ENCODE measurements at places on chromosomes 6 and 20.
A peak's percentile ranks its signal among the peaks of the same experiment; 100 is the strongest.

DNA sequence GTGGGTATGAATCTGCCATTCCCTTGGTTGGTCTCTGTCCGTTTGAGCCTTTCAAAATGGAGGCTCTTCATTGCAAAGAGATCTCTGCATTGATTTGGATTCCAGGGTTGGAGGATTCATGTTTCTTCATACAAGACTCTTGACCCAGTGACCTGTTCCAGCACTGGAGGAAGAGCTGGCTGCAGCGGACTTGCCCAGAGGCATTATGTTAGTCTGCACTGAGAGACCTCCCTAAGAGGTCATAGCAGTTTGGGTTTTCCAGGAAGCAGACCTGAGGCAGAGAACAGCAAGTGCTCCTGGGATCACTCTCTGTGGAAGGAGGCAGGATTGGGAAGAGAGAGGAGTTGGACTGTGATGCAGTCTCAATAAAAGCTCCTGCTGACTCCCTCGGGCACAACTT is 57.7 kb upstream of the PTPRT start:
- no peak for DNase-seq

DNA sequence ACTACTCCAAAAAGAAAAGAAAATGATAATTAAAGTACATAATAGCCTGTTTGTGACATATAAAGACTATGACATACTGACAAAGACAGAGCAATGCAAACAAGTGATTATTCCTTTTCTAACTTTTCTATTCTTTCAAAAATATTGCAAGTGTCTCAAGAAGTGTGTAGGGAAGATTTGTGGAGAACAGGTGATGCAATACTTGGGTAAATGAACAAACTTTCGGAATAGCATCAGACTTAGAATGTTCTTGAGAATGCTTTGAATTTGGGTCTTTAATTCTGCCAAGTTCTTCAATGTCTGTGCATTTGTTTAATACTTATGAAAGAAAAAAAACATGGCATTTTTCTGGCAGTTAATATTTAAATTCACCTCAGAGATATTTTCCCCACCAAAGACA is 40.0 kb upstream of the TRDN start:
- DNase-seq, result no peak

- no peak for DNase-seq
These were observed 47.0 kb downstream of the GOPC start for GRCh38 chr6:117555262-117555849.

DNA sequence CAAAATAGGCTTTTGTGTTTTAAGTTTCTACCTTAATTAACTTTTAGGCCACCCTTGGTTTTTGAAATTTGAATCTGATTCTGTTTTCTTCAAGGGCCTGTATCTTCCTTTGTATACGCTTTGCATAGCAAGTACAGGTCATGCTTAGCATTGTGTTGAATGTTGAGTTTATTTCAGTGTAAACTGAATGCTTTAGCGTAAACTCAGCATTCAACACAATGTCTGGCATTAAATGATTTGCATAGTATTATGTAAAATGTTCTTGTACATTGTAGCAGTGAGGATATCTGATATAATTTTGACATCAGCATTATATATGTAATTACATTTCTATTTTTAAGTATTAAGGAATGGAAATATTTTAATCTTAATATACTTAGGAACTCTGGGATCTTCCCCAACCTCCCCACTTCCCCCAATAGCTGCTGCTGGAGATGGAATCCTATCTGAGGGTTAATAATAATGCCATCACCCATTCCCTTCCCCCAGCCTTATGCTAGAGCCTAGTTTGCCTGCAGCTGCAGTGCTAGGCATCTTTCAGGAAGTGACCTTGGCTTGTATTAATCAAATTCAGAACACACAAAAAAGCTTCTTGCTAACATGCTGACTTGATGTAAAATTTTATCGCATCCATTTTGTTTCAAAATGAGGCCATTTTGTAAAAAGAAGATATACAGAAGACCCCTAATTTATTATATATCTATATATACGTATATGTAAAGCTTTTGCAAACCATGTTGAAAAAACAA is 73.1 kb downstream of the NCOA3 start:
- DNase-seq, result no peak

- no peak for DNase-seq
These were observed 32.1 kb downstream of the PRSS16 start for GRCh38 chr6:27279513-27280063.

- no peak for DNase-seq
These were observed 10.1 kb downstream of the CSNK2A1 start for GRCh38 chr20:533526-533925.

GRCh38 chr20:58090161-58090560 is 138.3 kb downstream of the ANKRD60 start:
- DNase-seq, result no peak

GRCh38 chr6:96153775-96154174 is 138.0 kb downstream of the FUT9 start:
- no peak for DNase-seq

- no peak for DNase-seq
These were observed 80.9 kb downstream of the DLL1 start for GRCh38 chr6:170210026-170210390.

DNA sequence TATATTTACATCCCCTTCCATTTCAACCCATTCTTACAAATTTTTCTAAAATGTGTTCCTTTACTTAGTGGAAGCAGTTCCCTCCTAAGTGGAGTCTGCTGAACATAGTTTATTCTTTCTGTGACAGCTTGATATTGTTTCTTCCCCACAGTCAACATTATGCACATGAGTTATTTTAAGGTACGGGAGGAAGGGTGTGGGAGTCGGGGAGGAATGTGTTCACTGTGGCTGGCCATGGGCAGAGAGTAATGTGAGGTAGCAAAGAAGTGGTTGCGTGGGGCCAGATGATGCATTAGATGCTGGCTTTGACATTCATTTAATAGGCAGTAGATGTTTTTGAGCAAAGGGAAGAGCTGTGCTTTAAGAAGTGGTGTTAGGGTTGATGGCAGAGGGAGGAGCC is 98.5 kb downstream of the ARMC2 start:
- no peak for DNase-seq

DNA sequence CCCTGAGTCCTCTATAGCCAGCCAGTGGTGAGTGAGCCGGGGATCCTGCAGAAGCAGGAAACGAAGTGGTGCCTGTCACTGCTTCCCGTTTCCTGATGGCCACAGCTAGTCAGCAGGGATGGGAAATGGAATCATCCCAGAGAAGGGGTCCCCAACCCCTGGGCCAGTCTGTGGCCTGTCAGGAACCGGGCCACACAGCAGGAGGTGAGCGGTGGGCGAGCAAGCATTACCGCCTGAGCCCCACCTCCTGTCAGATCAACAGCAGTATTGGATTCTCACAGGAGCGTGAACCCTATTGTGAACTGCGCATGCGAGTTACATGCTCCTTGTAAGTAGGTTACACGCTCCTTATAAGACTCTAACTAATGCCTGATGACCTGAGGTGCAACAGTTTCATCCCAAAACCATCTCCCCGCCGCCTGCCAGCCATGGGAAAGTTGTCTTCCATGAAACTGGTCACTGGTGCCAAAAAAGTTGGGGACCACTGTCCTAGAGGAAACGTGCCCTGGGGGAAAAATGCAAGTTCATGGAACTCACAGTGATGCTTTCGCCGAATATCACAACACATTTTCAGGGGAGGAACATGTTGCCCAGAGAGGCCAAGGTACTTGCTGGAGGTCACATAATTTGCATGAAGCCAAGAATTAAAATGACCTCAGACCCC is 113.8 kb downstream of the JPH2 start:
- no peak for DNase-seq

DNA sequence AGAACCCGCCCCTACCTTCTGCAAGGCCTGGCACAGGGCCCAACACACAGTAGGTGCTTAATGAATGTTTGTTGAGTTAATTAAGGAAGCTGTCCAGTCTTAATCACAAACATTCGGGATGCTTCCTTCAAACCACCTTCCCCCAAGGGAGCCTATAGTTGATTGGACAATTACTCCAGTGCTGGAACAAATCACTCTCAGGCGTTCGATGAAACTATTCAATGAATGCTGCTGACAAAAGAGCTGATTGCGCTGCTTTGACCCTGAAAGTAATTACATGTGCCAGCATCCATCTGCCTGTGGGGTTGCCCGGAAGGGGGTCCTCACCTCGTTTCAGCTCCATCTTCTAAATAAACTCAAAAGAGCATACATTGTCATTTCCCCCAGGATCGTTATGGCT is 112.0 kb upstream of the SRSF6 start:
- DNase-seq, result no peak

DNA sequence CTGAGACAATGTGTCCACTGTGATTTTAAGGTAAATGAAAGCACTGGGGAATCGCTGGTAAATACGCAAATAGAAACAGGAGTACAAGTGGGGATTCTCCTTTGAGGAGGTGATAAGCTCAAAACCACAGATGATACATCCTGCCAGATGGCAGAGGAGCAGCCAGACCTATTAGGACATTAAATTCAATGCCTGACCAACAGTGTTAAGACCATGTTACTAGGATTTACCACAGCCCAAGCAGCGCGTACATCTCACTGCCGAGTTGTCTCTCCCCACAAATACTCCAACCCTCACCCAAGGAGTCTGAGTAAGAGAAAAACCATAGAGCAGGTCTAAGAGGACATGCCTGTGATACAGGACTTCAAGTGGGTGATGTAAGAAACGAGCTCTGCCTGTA is 68.9 kb upstream of the TULP1 start:
- no peak for DNase-seq

GRCh38 chr20:49482621-49483017 is at the start of gene KCNB1:
Gene KCNB1, minus strand, starts transcription at chr20:49482668. Its CDS starts 188 bp downstream, at chr20:49482480.
- peak; percentile 39 for DNase-seq

DNA sequence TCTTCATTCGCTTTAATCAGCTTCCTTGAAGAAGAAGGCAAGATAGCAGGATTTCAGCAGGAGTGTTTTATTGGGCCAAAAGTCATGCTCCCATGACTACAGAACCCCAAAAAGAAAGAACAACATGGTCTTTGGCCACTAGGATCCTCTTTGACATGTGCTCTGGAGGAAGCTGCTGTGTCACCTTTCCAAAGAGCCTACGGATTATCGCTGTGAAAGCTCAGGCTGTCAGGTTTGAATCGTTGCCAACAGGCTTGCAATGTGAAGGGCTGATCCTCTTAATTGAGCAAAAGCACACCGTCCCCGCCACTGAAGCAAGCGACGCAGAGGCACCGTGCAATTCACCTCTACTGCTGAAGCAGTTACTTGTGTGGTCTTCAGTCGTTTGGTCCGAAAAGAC is 29.0 kb downstream of the MYLIP start:
- DNase-seq, result no peak

GRCh38 chr6:169158691-169159090 is 95.0 kb downstream of the THBS2 start:
- DNase-seq, result no peak

DNA sequence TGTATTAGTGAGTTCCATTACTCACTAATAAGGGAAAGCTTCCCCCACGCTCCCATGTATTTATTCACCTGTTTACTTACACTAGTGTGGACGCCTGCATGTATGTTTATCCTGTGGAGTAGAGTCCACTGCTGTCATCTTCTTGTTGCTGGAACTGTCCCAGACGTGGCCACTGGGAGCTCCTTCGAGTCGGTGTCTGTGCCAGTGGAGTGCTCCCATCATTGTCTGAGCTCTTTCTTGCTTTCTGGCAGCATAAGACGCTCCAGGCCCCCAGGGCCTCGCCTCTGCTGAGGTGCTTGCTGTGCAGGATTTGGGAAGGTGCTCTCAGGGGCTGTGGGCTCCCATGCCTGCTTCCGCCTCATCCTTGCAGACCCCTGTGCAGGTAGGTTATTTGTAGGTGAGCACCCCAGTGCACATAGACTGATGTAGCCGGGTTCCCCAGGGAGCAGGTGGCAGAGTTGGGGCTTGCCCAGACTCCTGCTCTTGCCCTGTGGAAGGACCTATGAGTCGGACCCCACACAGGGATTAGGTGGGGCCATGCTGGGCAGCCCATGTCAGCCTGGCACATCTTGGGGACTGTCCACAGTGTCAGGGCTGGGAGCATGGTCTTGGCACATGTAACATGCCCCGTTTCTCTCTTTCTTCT is 16.6 kb downstream of the PHACTR3 start:
- DNase-seq, result no peak

GRCh38 chr6:144585217-144585814 is 300.2 kb downstream of the UTRN start:
- DNase-seq, result no peak

DNA sequence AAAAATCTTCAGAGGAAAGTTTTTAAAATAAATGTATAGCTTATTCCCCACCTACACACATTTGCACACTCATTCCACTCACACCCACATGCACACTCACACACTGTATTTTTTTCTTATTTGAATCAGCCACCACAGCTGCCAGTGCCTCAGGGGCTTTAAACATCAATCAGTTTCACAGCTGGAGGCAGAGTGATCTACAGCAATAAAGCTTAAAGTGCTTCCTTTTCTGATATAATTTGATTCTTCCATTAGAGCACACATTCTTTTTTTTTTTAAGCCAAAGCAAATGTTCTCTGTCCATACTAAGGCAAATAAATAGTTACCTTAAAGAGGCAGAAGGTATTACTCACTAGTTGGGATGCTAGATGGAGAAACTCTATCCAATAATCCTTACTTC is 498.8 kb upstream of the POU3F2 start:
- DNase-seq, result no peak

GRCh38 chr6:39310542-39310941 is 3.7 kb downstream of the KCNK17 start:
- DNase-seq, result no peak

GRCh38 chr6:146041282-146041681 is 12.4 kb downstream of the GRM1 start:
- DNase-seq, result no peak

GRCh38 chr6:105075210-105075609 is 104.6 kb downstream of the POPDC3 start:
- no peak for DNase-seq

- DNase-seq, result no peak
These were observed 17.0 kb downstream of the SERPINB9 start for GRCh38 chr6:2885967-2886735.

DNA sequence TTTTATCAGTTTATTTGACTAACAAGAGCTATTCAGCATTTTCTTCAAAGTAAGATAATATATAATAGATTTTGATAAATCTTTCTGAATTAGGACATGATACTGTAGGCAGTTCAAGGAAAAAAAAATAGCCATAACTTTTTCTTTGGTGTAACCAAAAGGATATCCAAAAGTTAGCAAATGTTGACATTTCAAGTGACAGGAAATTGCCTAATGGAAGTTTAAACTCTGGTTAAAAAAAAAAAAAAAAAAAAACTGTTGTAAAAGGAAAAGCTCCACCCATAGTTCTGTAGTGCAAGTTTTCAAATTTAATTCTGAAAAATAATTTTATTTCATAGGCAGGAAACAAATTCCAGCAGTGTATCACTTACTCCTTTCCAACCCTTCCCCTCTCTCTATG is 18.8 kb downstream of the HEBP2 start:
- no peak for DNase-seq

DNA sequence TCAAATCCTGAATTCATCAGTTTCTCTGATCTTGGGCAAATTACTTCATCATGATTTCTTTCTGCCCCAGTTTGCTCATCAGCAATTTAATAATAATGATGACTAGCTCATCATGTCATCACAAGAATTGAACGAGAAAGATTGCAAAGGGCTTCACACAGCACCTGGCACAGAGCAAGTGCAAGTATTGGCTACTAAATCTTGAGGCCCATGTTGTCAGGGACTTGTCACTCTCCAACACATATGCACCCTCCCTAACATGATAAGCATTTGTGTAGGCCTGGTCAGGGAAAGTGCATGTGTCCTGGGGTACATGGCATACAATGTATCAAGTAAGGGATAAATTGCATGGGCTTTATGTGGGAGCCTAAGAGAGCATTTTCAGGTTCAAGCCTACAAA is 6.4 kb downstream of the SMLR1 start:
- no peak for DNase-seq

GRCh38 chr20:48733296-48733790 is 94.5 kb downstream of the PREX1 start:
- DNase-seq, result no peak

- no peak for DNase-seq
These were observed 41.3 kb downstream of the IRAK1BP1 start for GRCh38 chr6:78908621-78909020.
